ENCODE measurements at places on chromosomes 5 and 9.
A peak's percentile ranks its signal among the peaks of the same experiment; 100 is the strongest.

GRCh38 chr9:110486218-110486617 lies 93.3 kb downstream of the SVEP1 start:
- DNase-seq, result no peak

DNA sequence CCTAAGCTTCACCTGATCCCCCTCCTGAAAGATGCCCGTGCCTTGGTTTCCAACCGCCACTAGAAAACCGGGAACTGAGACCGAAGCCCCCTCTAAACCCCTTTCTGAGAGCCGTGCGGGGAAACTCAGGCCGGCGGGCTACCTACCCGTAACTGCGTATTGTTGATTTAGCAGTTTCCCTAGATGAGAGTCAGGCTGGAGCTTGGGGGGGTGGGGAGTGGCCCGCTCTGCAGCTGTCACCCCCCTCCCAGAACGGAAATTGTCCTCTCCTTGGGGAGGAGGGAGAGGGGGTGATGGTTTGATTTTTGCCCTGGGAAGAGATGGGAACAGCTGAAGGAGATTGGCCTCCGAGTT lies 2.5 kb downstream of the CXXC5 start:
- peak; percentile 77 for DNase-seq

DNA sequence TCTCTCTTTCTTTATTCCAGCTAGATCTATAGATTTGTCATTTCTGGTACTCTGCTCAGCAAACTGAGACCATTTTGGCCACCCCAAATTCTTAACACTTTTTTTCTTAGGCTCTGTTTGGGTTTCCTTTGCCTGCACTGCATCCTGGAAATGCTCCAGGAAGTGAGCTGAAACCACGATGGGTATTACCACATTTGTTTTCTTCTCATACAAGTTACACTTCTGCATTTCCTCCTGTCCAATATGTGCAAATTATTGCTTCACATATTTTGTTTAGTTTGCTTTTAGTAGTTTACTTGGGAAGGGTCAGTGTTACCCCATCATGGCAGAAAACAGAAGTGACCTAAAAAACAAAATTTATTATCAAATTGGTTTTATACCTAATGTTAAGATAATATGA lies 498.6 kb upstream of the GRIN3A start:
- DNase-seq, result no peak

DNA sequence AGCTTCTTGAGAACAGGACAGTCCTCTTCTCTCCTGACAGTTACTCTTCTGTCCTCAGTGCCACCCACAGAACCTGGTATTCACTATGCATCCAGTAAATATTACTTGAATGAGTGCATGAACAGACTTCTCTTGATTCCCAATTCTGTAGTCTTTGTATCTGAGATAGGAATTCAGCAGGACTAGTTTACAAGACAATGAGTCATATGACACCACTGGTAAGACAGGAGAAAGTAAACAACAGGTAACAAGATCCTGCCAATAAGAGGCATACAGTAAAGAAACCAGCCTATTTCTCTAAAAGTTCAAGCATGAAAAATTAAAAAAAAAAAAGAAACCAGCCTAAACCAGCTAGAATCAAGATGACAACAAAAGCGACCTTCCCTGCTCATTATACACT lies 6.2 kb downstream of the ZNF883 start:
- no peak for DNase-seq

- DNase-seq, result no peak
These were observed 95.5 kb upstream of the KCNN2 start for GRCh38 chr5:114266374-114266773.

DNA sequence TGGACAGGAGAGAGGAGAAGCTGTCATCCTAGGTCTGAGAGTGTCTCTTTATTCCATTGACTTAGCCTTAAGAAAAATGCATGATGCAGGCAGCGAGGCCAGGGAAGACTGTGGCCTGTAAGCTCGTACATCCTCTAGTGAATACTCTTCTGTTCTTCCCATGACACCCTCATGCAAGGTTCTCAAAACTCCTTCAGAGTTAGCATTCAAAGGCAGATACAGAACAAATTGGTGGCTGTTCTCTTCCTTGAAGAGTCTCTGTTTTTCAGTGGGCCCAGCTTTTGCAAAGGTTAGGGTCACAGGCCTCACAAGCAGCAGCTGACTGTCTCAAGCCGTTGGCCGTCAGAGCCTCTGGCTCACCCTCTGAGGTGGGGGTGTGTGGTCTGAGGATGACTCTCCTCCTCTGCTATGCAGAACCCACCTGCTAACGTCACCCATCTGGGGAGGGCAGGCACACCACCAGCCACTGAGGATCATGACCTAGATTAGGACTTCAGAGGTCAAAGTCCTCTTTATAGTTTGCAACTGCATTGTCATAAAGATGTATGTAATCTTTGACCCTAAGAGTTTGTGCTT lies 15.1 kb downstream of the ADCY2 start:
- no peak for DNase-seq

DNA sequence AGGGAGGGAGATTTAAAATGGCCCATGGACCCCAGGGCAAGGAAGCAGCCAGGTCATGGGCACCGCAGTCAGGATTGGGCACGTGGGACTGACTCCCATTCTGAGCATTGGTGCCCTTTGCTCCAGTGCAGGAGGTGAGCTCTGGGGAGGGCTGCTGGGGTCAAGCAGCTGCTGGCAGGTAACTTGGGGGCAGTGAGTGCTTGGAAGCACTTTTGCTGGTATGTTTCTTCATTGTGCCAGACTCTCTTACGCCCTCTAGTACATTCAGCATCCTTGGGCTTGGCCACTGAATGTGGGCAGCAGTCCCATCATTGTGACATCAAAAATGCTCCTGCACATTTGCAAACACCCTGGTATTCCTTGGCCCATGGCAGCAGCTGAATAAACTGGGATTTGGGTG lies 32.7 kb downstream of the PRRC2B start:
- DNase-seq, result peak; percentile 23

DNA sequence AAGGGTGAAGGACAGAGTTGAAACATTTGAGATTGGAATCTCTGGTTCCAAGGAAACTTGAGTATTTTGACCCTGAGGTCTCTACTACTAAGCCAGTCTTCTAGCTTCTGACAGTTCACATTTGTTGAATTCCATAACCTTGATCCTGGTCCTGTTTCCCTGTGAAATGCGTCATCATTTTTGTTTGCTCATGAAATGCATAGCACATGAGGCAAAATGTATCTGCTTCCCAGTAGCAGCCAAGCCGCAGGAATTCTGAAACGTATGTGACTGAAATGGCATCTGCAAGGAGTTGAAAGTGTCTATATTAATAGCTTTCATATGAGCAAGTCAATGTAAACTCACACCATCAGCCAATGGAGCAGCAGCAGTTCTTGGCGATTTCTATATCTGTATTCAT lies 307.9 kb downstream of the CSNK1G3 start:
- DNase-seq, result no peak

- no peak for DNase-seq
These were observed 7.9 kb downstream of the ISL1 start for GRCh38 chr5:51391175-51391574.

Measured in spleen (tissue), 13 donors.